ENCODE measurements at places on chromosomes 4 and X.
A peak's percentile ranks its signal among the peaks of the same experiment; 100 is the strongest.

- no peak for DNase-seq
Measured at GRCh38 chr4:132333724-132334047, 815.4 kb upstream of the PCDH10 start.

DNA sequence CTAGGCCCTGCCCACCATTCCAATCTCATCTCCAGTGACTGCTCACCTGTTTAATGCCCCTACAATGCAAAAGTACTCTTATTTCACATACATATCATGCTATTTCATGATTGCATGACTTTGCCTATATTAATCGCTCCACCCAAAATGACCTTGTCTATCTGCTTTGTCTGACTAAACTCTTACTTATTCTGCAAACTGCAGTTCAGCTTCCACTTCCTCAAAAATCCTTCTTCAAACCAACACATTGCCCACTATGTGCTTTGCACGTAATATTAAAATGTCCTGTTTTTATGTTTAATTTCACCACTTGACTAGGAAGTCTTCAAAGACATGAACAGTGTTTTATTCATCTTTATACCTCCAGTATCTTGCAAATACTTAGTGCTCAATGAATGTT, 229.6 kb downstream of the OPHN1 start:
- no peak for DNase-seq

DNA sequence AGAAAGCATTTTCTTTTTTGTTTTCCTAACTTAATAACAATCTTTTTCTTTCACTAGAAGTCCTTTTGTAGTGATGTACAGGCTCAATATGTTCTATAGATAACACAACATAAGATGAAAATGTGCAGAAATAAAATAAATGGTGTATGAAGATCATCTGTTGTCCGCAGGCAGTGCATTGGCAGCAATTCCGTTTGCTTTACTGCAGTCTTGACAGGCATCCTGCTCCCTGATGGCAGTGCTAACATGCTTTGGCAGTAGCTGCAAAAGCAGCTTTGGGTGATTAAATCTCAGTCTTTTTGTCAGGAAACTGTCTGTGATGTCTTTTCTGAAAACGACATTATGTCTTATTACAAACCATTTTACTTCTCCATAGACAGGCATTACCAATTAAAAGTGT, 131.4 kb downstream of the TRAM1L1 start:
- DNase-seq, result no peak

DNA sequence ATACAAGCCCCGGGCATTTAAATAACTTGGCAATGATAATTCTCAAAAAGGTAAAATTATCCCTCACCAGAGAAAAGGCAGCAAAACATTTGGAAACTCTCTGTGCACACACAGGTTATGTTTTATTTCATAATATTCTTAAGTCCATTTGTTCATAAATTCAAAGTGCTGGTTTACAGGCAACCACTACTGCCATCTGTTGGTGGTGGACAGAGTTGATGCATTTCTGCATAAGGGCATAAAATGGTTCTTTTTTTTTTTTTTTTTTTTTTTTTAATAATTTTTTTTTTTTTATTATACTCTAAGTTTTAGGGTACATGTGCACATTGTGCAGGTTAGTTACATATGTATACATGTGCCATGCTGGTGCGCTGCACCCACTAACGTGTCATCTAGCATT, 31.5 kb upstream of the IL21 start:
- peak; percentile 67 for DNase-seq

DNA sequence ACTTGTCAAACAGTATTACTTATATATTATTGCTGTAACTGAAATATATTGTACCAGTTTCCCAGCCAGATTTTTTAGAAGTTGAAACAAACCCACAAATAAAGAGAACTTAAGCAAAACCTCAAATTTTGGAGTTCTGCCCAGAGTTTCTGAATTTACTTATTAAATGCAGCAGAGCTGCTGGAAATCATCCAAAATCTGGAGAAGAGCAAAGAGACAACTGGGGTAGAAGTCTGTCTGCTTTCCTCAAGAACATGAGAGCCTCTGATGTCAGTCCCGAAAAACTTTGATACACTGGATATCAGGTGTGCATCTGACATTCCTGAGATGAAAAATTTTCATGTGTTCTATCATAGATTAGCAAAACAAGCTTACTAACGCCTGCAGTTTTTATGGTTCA, 325.9 kb downstream of the NR3C2 start:
- DNase-seq, result no peak

GRCh38 chr4:183867247-183867646, 37.9 kb upstream of the STOX2 start:
- DNase-seq, result no peak

DNA sequence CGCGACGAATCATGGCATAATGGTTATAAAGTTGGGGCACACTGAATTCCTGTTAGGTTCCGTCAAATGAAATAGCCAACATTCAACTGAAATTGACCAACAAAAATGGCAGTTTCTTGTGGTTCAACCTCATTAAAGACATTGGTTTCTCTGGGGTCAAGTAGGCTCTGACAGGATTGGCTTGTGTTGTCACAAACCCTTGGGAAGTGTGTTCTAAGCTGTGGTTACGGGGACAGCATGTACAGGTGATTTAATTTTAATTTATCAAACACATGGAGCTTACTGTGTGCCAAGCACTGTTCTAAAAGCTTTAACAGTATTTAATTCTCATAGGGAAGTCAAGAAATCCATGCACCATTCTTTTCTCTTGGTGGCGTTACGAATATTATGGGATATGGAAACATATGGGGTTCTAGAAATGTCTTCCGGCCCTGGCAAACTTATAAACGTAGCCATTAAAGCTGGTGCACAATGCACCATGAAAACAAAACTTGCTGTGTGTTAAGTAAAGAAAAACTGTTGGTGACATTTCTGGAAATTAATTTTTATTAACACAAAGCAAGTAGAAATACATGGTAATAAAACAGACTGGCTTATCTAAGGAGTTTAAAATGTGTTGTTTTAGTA, 891 bp downstream of the XK start:
- DNase-seq, result no peak

DNA sequence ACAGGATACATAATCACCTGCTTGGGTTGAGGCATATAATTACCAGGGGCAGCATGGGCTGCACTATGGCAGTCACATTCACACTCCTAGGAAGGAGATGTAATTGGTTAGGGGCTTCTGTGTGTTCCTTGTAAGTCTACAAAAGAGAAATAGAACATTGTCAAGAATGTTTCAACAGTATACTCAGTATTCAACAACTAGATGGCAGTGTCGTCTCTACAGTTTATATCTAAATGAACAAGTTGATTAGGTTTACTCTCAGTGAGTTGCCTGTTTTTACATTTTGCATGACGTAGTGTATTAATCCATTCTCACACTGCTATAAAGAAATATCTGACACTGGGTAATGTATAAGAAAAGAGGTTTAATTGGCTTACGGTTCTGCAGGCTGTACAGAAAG, 50.5 kb upstream of the RAB33B start:
- DNase-seq, result no peak

DNA sequence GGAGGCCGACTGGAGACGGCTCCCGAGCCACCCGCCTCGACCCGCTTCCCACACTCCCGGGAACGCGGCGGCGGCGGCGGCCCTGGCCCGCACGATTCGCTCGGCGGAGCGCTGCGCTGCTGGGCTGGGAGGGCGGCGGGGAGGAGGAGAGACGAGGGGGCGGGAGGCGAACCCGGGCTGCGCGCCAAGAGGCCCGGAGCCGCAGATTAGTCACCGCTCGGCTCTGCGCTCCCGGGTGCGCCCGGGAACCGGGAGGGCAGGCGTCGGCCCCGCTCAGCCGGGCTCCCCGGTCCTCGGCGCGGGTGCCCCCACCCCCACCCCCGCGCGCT, 11.2 kb upstream of the BCOR start:
- DNase-seq, result peak; percentile 38

DNA sequence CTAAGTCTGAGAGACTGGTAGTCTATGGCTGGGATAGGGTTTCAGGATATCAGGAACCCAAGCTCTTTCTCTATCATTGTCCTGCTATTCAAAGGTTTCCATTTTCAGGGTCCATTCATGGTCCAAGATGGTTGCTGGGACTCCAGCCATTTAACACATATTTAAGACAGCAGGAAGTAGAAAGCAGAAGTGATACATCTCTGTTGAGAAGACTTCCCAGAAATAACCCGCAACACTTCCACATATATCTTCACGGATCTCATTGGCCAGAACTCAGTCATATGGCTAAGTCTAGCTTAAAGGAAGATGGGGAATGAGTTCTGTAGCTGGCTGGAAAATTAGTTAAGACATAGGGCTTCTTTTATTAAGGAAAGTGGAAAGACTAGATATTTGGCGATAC, 23.8 kb downstream of the CTSO start:
- no peak for DNase-seq

- DNase-seq, result no peak
Measured at GRCh38 chr4:186494496-186494895, 60.9 kb downstream of the MTNR1A start.

DNA sequence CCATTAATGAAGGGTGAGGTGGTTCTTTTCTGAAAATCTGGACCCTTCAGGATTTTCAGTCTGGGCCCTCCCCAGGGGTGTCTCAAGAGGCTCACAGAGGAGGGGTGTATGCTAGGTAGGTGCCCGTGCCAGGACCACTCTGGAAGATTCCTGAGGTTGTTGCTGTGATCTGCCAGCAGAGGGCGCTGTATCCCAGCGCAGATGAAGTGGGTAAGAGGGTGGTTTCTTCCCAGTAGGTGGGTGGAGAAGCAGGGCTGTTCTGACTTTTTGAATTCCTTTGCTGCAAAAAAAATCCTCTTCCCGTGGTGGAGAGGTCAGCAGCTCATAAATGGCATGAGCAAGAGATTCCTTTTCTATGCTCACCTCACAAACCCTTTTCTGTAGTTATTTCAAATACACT, 51.1 kb downstream of the SCML1 start:
- peak; percentile 32 for DNase-seq

DNA sequence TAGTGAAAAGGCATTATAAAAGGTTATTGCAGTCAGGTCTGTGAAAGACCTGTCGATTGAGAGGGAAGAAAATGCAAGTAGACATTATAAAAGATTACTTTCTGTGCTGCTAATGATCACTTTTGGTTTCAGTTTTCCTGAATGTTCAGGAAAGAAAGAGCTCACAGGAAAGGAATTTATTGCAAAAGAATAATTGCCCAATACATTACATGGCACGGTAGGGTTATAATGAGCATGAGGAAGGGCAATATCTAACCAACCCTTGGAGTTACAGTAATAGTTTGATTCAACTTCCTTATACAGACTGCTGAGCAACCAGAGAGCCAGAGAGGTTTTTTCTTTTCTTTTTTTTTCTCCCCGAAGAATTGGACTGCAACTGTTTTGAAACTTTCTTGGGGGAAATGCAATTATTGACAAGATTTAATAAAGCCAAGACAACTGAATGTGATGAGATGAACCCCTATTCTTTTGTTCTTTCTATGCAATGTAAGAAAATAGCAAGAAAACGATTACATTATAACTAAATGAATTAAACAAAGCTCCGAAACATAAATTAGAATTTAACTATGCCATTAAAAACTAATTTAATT, 247.0 kb downstream of the C4orf33 start:
- DNase-seq, result no peak

DNA sequence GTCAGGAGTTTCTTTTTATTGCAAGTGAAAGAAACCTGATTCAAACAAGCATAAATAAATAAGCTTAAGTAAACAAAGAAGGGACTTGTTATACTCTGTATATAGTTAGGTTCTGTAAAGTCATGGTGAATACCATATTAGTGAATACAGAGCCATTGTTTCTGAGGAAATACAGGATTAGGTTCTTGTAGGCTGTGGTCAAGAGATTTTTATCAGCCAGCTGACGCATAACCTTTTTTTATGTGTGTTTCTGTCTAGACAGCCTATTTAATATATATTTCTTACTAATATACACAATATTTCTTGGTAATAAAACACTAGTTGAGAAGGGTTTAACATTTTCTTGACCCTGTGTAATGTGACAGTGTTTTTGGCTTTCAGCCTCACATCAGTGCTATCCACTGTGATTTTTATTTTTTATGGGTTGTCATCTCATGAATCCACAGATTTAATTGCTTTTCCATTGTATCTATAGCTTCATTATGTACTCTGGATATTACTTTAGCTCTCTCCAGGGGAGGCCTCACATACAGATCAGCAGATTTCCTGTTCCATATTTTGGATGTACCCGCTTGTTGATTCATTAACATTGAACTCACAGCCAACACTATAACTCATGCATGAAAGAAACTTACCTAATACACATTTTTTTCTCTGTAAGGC, 8.0 kb downstream of the HERC3 start:
- no peak for DNase-seq

DNA sequence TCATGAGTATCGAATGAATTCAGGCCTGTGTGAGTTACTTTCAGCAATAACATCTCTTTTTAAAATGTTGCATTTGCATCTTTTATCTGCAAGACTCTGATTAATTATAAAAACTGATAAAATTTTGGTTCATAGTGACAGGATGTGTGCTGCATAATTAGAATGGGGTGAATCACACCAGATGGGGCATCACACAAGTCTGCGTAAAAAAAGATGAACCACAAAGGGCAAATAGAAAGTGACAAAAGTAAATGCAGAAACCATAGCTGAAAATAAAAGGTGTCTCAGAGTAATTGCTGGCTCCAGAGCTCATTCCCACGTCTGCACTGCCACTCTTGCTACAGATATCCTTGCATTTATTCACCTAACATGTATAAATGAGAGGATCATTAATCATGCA, 131.1 kb downstream of the HS3ST1 start:
- DNase-seq, result no peak

DNA sequence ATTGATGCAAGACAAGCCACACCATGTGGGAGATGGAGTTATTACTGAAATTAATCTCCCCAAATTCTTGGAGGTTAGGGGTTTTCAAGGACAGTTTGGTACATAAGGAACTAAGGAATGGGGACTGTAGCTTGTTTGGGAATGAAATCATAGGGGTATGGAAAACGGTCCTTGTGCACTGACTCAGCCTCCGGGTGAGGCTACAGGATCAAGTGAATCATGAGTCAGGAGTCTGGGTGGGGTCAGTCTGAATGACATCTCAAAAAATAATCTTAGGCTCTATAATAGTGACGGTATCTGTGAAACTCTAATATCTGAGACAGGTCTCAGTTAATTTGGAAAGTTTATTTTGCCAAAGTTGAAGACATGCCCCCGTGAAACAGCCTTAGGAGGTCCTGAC, 128.5 kb upstream of the CYSLTR1 start:
- DNase-seq, result no peak

DNA sequence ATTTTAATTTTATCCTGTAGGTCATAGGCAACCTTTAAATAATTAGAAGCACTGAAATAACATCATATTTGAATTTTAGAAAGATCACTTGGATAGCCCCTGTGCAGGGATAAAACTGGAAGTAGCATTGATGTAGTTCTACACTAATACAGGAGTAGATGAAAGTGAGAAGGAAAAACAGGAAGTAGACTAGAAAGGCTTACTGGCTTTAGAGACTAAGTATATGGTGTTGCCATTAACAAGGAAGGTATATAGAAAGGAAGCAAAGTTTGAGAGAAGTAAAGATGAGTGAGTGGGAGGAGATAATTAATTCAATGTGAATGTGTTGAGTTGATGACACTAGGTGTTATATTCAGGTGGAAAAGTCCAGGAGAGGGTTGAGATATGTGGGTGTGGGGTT, 73.1 kb upstream of the EPGN start:
- DNase-seq, result no peak

DNA sequence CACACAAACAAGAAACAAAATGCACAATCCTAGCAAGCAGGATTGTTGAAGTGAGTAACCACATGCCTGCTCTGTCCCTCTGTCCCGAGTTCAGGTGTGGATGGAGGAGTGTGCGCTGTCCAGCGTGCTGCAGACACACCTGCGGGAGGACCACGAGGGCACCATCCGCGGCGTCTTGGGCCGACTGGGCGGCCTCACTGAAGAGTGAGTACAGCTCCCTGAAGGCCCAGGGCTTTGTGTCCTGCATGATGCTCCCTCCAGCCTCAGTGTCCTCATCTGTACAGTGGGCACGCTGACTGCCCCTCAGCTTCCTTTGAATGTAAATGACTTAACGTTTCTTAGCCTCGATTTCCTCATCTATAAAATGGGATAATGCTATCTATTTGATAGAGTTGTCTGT, 82.5 kb downstream of the EVC start:
- DNase-seq, result no peak

All from activated CD4-positive, alpha-beta T cell treated with anti-CD3 and anti-CD28 coated beads, Interleukin-2, amount 10 ng/mL, durations not matched to agents 7 days and 5 days (primary cell).